A375 (cell line): ENCODE measurements at places on chromosomes 4 and X. TPM values are rescaled to one million over a fixed set of nuclear protein-coding genes. Genes with fewer than 3 reads are reported as not detected.

OTUD5 gene
- total RNA-seq = 54.6 and 60.1 TPM in 2 replicates

ALB gene
- 0.05 TPM in 1 of 2 replicates, not detected in the other for total RNA-seq

TMPRSS11D gene
- 0.05 TPM in 1 of 2 replicates, not detected in the other for total RNA-seq

SPANXA1 gene
- 18.7 and 37.4 TPM in 2 replicates for total RNA-seq

GPC4 gene
- 0.16 and 0.30 TPM in 2 replicates for total RNA-seq

CTPS2 gene
- total RNA-seq = 14.5 and 18.0 TPM in 2 replicates

FAT4 gene
- 1.2 and 1.6 TPM in 2 replicates for total RNA-seq

ARHGAP24 gene
- total RNA-seq = 7.2 and 13.0 TPM in 2 replicates

RNF175 gene
- total RNA-seq = 0.93 and 1.1 TPM in 2 replicates

BGN gene
- total RNA-seq = 7.6 and 7.9 TPM in 2 replicates

HELT gene
- total RNA-seq = not detected in 2 replicates

CXCL10 gene
- total RNA-seq = not detected in 2 replicates

PLP1 gene
- 22.5 and 40.3 TPM in 2 replicates for total RNA-seq
